ENCODE measurements at places on chromosomes 16 and 17. TPM values are rescaled to one million over a fixed set of nuclear protein-coding genes. Genes with fewer than 3 reads are reported as not detected.

Gene XAF1
- 306 TPM for total RNA-seq

Gene AGRP
- not detected for total RNA-seq

Gene TMEM92
- not detected for total RNA-seq

Gene KAT8
- 63.8 TPM for total RNA-seq

Gene DUS2
- total RNA-seq, result 25.2 TPM

Gene C1QL1
- 0.68 TPM for total RNA-seq
